ENCODE measurements at places on chromosomes 12 and 14.

DNA sequence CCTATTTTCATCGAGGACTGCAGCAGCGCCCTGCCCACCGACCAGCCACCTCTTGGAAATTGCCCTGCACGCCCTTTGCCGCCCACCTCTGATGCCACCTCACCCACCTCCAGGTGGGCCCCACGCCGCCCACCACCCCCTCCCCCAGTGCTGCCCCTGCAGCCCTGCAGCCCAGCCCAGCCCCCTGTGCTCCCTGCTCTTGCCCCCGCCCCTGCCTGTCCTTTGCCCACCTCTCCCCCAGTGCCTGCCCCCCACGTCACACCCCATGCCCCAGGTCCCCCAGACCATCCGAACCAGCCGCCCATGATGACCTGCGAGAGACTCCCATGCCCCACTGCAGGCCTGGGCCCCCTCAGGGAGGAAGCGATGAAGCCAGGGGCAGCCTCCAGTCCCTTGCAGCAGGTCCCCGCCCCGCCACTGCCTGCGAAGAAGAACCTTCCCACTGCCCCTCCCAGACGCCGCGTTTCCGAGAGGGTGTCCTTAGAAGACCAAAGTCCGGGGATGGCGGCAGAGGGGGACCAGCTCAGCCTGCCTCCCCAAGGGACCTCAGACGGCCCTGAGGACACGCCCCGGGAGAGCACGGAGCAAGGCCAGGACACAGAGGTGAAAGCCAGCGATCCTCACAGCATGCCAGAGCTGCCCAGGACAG lies 96.5 kb downstream of the LGMN start:
- H3K27me3 ChIP-seq: no peaks in the 10 kb centered on the region
- DNase-seq: no peak
- no peak overlapping the region for H3K27ac ChIP-seq
- H3K4me3 ChIP-seq: no peak overlapping the region
- H3K4me1 ChIP-seq: peaks cover under 1% of the 10 kb centered on the region

GRCh38 chr14:57364659-57365450 lies 25.5 kb upstream of the NAA30 start:
- H3K36me3 ChIP-seq: no peaks in the 10 kb centered on the region
- H3K4me1 ChIP-seq: peaks cover 31% of the 10 kb centered on the region
- H3K27me3 ChIP-seq: peaks cover 8% of the 10 kb centered on the region
- H3K27ac ChIP-seq: peak overlapping the region; percentile 56

GRCh38 chr14:96745500-96746051 lies 51.6 kb upstream of the VRK1 start:
- H3K36me3 ChIP-seq: no peaks in the 10 kb centered on the region
- H3K27me3 ChIP-seq: peaks cover 44% of the 10 kb centered on the region
- no peak overlapping the region for H3K4me3 ChIP-seq
- H3K4me1 ChIP-seq: peaks cover 1% of the 10 kb centered on the region
- DNase-seq: no peak
- H3K27ac ChIP-seq: no peak overlapping the region

DNA sequence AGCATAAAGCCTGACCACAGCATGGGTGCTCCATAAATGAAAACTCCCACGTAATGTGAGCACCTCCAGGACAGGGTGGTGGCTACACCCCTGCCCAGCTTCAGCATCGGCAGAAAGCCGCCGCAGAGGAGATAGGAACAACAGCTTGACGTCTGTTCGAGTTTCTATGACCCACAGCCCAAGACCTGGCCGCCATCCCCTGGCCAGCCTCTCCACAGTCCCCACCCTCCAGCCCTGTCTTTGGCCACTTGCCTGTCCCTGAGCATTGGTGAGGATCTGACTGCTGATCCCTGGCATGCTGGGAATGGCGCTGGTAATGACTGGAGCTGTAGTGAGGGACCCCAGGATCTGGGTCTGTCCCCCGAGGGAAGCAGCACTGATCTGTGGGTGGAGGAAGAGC lies 21.3 kb downstream of the POU6F1 start:
- H3K36me3 ChIP-seq: no peaks in the 10 kb centered on the region
- H3K4me1 ChIP-seq: peaks cover 6% of the 10 kb centered on the region
- no peak for DNase-seq
- H3K27ac ChIP-seq: no peak overlapping the region

- H3K27me3 ChIP-seq: peaks cover 22% of the 10 kb centered on the region
- no peak for DNase-seq
- no peak overlapping the region for H3K4me3 ChIP-seq
- H3K27ac ChIP-seq: peak overlapping the region; percentile 11
Measured at GRCh38 chr12:94560431-94561221, 89.7 kb downstream of the TMCC3 start.

- H3K27me3 ChIP-seq: no peaks in the 10 kb centered on the region
- no peak overlapping the region for H3K27ac ChIP-seq
- DNase-seq: no peak
- H3K4me3 ChIP-seq: no peak overlapping the region
Measured at GRCh38 chr12:84627593-84627992, 285.0 kb downstream of the SLC6A15 start.

GRCh38 chr14:73753887-73754795 lies 40.0 kb upstream of the PNMA1 start:
- H3K4me3 ChIP-seq: no peak overlapping the region
- peak overlapping the region; percentile 87 for H3K27ac ChIP-seq
- no peak for DNase-seq
- H3K27me3 ChIP-seq: no peaks in the 10 kb centered on the region
- H3K36me3 ChIP-seq: no peaks in the 10 kb centered on the region

- H3K27me3 ChIP-seq: no peaks in the 10 kb centered on the region
- H3K27ac ChIP-seq: no peak overlapping the region
- no peak overlapping the region for H3K4me3 ChIP-seq
- peaks cover 1% of the 10 kb centered on the region for H3K4me1 ChIP-seq
- DNase-seq: no peak
- H3K36me3 ChIP-seq: no peaks in the 10 kb centered on the region
Measured at GRCh38 chr12:68521848-68522502, 88.7 kb upstream of the RAP1B start.

DNA sequence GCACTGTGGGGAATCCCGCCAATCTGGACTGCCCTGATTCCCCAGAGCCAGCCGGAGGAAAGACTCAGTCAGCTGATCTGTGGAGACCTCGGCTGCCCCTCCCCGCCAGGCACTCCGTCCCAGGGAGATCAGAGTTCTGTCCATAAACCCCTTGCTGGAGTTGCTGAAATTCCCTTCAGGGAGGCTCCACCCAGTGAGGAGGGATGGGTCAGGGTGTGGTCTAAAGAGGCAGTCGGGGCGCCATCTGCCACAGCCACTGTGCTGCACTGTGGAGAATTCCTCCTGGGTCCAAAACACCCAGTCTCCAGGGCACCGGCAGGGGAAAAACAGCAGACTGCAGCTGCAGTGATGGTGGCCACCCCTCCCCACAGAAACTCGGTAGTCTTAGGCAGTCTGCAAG lies 1922.3 kb upstream of the FLRT2 start:
- no peak overlapping the region for H3K27ac ChIP-seq
- H3K36me3 ChIP-seq: no peaks in the 10 kb centered on the region
- no peak for DNase-seq
- no peaks in the 10 kb centered on the region for H3K4me1 ChIP-seq
- no peaks in the 10 kb centered on the region for H3K27me3 ChIP-seq
- no peak overlapping the region for H3K4me3 ChIP-seq

DNA sequence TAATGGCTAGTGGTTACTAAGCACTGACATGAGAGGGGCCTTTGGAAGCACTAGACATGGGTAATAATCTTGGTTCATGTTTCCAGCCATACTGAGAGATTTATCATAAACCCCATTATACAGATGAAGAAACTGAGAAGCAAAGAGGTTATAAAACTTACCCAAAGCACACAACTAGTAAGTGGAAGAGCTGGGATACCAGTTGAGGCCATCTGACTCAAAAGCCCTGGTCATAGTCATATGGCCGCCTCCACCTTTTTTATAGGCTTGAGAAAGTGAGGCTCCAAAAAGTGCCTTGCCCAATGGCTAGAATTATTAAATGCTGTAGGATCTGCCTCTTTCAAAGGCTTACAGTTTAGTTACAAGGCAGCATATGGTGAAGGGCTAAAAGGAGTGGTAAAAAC lies 944 bp downstream of the TXNRD1 start:
- H3K27me3 ChIP-seq: peaks cover 11% of the 10 kb centered on the region
- no peak for DNase-seq
- H3K4me1 ChIP-seq: peaks cover 7% of the 10 kb centered on the region
- H3K4me3 ChIP-seq: peak overlapping the region; percentile 78

GRCh38 chr14:81169267-81169666 lies 51.5 kb downstream of the GTF2A1 start:
- H3K36me3 ChIP-seq: no peaks in the 10 kb centered on the region
- H3K27me3 ChIP-seq: no peaks in the 10 kb centered on the region
- H3K27ac ChIP-seq: peak overlapping the region; percentile 99
- H3K4me1 ChIP-seq: peaks cover 5% of the 10 kb centered on the region

GRCh38 chr14:61608245-61609165 lies 86.8 kb upstream of the HIF1A start:
- H3K36me3 ChIP-seq: no peaks in the 10 kb centered on the region
- H3K27ac ChIP-seq: peak overlapping the region; percentile 21
- peaks cover 43% of the 10 kb centered on the region for H3K4me1 ChIP-seq
- no peaks in the 10 kb centered on the region for H3K27me3 ChIP-seq
- H3K4me3 ChIP-seq: no peak overlapping the region

DNA sequence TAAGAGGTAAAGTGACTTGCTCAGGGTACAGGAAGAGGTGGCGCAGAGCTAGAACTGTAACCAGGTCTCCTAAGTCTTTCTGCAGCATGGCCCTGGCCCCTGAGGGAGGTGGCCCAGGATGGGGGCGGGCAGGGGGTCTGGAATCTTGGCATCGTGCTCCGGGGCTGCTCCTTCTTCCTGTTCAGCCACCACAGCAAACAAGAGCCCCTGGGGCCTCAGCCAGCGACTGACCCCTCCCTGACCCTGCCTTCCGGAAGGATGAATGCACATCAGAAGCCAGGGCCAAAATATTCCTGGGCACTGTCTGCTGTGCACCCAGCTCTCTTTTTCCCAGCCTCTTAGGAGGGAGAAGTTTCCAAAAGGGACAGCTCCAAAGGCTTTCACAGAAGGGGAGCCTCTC lies 242.8 kb downstream of the DPF3 start:
- no peak overlapping the region for H3K27ac ChIP-seq
- peaks cover 22% of the 10 kb centered on the region for H3K27me3 ChIP-seq
- H3K4me3 ChIP-seq: no peak overlapping the region
